ENCODE measurements at places on chromosomes 5 and 9.

DNA sequence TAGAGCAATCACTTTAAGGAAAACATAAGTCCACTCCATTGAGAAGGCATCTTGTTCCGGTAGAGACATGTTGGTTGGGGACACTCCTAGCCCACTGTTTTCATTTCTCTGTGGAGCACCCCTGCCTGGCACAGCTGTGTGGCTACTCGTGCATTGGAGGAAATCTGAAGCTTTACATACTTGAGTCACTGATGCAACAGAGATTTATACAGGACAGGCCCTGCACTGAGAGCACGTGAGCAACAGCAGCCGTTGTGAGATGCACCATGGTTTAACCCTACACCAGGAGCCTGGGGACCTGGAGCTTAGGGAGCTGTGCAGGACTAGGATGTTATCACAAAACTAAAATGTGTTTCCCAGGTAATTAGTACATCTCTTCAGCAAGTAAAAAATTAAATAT lies 230.7 kb upstream of the IRX1 start:
- DNase-seq = no peak

DNA sequence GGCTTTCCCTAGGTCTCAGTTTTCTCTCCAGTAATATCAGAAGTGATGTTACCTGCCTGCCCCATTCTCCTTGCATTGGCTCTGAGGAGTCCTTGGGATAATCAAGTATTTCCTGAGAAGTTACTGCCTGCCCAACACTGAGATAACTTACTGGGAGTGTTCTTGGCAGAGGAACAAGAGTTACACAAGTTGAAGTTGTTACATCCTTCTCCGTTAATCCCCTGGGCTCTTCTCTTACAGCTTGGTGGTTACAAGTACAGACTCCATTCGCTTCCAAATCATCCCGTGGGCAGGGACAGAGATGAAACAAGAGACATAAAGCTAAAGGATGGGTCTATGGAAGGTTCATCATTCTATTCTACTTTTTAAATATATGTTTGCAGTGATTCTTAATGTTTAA lies 74.1 kb upstream of the SAP30L start:
- DNase-seq = no peak

- no peak for DNase-seq
Measured at GRCh38 chr9:130255631-130256134, 9.9 kb upstream of the HMCN2 start.

- DNase-seq = no peak
Measured at GRCh38 chr5:35776757-35777156, 79.9 kb upstream of the IL7R start.

DNA sequence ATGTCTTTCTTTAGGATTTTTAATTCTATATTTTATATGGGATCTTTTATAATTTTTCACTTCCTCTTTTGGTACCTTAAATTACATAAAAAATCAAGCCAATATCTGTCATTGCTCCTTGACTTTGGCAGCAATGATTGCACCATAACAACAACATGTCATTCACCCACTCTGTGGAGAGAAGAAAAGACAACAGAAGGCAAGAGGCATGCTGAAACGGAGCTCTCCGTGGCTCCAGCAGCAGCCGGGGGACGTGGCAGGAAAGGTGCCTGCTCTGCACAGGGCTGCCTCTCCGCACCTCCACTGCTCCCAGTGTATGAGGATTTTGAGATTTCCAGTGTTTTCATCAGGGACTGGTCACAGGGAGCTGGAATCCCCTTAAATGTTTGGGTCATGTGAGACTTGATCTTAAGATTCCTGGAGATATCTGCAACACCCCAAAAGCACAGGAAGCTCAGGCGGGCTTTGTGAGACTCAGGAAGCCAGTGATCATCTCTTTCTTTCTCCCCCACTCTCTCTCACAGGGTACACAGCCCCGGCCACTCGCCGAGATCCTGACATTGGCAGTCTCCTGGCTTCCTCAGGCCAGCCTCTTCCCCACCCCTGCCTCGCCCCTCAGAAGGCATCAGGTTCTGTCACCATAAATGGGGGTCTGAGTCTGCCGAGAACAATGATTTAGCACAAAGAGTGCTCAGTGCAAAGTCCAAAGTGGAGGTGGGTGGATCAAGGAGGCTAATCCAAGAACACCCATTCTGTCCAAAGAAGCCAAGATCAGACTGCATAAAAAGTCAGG lies 74.6 kb downstream of the ACTL7B start:
- no peak for DNase-seq

Data from RKO (cell line).